ENCODE measurements at places on chromosomes 1 and 21.

GRCh38 chr1:53088616-53089300 is 26.7 kb downstream of the PODN start:
- DNase-seq: no peak

DNA sequence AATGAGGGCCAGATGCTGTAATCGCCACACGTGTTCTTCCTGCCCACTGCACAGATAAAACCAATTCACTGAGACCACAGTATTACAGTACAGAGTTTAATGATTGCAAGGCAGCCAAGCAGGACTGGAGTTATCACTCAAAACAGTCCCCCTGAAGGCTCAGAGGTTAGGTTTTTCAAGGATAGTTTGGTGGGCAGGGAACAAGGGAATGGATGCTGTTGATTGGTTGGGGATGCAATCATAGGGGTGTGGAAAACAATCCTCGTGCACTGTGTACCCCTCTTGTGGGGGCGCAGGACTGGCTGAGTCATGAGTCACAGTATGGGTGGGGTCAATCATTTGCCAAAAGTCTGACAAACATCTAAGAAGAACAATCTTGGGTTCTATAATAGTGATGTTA is 12.4 kb upstream of the USP1 start:
- no peak for DNase-seq

DNA sequence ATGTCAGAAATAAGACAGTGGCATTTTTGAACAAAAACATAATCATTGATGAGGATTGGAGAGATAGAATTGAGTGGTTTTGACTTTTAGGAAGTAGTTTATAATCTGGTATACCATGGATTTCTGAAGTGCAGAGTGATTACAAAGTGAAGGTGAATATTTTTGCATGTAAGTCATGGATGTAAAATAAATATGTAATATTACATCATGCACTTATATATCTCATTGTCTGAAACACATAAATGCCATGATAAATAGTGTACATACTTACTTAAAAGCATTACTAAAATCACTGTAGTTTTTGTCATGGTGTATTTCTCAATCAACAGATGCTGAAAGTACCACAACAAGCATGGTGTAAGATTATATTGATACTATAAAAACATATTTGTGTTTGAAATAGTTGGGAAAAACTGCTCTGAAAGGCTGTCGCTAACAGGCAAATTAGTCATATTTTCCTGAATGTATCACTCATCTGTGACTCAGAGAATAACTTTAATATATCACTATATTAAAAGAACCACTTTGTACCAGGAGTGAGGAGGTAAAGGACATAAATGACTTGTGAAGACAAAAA is 24.8 kb upstream of the RGS18 start:
- no peak for DNase-seq

- peak; percentile 57 for DNase-seq
These were observed 70.3 kb upstream of the KCNK1 start for GRCh38 chr1:233543338-233544255.

GRCh38 chr1:17494114-17494729 is 45.3 kb upstream of the ARHGEF10L start:
- DNase-seq: peak; percentile 93

GRCh38 chr1:242770366-242770765 is 245.9 kb upstream of the PLD5 start:
- DNase-seq: no peak

GRCh38 chr1:75901371-75901770 is 30.8 kb downstream of the ASB17 start:
- no peak for DNase-seq

DNA sequence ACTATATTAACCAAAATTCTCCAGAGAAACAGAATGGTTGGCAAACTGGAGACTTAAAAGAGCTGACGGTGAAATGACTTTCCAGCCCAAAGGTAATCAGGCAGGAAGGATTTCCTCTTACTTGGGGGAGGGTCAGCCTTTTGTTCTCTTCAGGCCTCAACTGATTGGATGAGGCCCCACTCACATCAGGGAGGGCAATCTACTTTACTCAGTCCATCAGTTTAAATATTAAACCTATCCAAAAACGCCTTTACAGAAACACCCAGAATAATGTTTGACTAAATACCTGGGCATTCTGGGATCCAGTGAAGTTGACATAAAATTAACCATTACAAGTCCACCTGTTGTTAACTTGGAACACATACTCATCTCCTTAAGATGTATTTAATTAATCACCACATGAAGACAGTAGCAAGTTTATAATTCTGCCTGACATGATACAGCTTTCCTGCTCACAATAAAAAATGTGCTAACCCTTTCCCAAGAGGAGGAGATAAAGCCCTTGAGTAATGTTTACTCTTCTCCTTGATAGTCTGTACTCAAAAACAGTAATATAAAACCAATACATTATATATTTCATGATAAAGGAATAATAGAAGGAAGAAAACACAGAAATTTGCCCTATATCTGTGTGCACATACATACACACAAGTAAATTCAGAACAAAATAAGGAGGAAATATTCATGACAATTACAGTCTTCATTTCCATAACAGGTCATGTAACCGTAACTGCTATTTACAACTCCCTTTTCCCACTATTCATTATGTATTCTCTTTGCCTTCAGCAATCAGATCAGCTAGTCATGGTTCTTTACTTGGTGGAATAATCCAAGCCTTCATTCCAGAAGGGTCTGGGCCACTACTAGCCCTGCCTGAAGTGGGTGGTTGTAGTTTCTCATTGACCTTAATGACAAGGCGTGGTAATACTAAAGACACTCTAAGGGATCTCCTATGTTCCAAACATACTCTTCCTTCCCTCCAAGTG is 107.5 kb upstream of the RUNX1 start:
- DNase-seq: no peak

- no peak for DNase-seq
These were observed 488 bp downstream of the SLC35D1 start for GRCh38 chr1:67053535-67053784.

DNA sequence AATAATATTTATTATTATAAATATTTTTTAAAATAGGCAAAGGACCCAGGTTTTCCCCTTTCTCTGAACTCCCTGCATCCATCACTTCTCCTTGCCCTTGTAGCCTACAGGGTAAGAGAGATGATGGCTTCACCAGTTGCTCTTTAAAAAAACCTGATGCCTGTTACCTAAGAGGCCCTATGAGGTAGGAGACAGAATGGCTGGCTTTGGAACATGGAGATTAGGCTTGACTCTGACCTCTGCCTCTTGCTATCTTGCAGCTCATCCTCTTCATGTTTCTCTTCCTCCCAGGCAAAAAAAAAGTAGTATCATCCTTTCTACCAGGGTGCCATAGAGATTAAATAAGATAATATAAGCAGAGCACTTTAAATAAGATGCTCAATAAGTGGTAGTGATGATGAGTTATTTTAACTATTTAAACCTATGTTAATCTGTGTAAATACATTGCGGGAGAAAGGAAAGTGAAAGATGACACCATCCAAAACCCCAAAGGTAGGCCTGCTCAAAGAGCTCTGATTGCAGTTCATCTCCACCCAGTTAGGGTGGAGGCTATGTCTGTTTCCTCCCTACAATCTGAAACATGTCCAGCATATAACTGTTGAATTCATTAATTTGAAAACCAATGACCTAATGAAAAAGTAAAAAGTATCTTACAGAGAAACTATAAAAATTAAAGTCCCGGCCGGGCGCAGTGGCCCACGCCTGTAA is 51.8 kb downstream of the RGS2 start:
- no peak for DNase-seq

All from posterior cingulate gyrus (tissue), 11 donors.